ENCODE measurements at places on chromosomes 1 and 21.

GRCh38 chr21:41071258-41072171, 96.4 kb upstream of the BACE2 start:
- no peak for ATAC-seq

DNA sequence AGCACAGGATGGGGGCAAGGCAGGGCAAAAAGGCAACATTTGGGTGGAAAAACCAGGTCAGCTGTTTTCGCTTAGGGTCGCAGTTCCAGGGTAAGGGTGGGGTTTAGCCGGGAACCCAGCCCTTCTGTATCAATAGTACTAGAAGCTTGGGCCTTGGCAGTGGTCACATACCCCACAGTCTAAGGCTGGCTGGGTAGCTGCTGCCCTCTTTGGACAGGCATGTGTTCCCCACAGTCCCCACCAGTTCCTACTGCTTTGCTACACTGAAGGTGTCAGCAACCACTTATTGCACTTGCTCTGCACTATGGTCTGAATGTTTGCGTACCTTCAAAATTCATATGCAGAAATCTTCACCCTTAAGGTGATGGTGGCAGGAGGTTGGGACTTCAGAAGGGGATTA, 349.8 kb downstream of the LTN1 start:
- no peak for ATAC-seq

- peak; percentile 25 for ATAC-seq
Observed at GRCh38 chr1:26788836-26789611, 1.3 kb downstream of the PIGV start.

DNA sequence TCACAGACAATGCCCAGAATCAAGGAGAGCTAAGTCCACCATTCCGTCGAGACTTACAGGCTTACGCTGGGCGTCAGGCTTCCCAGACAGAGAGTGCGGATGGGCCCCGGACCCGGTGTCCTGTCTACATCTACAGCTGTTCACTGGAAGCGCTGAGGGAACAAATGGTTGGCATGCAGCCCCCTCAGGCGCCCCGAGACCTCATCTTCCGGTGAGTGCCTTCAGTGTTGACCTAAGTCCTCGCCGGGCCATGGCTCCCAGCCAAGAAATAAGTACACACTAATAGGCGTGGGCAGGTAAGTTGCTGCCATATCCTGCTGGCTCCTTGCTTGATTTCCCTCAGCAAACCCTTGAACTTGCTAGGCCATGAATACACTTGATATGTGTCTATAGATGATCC, 26.2 kb downstream of the HYI start:
- no peak for ATAC-seq

DNA sequence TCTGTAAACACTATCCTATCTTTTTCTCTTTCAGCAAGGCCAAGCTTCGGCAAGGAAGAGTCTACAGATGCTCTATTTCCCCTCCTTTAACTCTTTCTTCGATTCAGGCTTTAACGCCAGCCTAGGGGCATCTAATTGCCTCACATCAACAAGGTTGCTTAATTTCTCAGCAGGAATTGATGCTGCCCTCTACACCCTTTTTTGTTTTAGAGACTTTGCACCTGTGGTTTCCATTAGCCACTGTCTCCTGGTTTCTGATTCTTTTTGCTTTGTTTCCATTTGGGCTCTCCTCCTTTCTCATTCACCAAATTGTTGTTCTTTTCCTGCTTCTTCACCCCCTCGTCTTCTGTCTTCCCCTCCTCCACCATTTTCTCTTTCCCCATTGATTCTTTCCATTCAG, 202.4 kb upstream of the HMCN1 start:
- ATAC-seq, result no peak

DNA sequence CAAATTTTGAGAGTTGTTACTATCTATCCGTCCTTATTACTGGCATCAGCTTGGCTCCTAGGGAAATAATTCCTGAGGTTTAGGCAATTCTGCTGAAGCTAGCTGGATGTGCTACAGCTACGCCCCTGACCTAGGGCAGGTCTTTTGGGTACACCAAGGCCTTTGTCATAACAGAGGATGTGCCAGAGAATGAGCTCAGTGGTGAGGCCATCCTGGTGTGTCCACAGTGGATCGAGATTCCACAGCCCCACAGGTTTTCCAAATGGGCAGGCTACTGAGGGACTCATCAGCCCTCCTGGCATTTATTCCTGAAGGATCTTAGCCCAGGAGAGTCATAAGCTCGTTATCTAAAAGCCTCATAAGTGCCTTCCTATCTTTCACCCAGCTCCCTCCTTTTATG, 475.2 kb upstream of the USP24 start:
- ATAC-seq, result no peak

GRCh38 chr1:73106931-73107330, 824.6 kb upstream of the NEGR1 start:
- ATAC-seq, result no peak

- ATAC-seq, result peak; percentile 32
Observed at GRCh38 chr1:998995-999724, 737 bp downstream of the HES4 start.

DNA sequence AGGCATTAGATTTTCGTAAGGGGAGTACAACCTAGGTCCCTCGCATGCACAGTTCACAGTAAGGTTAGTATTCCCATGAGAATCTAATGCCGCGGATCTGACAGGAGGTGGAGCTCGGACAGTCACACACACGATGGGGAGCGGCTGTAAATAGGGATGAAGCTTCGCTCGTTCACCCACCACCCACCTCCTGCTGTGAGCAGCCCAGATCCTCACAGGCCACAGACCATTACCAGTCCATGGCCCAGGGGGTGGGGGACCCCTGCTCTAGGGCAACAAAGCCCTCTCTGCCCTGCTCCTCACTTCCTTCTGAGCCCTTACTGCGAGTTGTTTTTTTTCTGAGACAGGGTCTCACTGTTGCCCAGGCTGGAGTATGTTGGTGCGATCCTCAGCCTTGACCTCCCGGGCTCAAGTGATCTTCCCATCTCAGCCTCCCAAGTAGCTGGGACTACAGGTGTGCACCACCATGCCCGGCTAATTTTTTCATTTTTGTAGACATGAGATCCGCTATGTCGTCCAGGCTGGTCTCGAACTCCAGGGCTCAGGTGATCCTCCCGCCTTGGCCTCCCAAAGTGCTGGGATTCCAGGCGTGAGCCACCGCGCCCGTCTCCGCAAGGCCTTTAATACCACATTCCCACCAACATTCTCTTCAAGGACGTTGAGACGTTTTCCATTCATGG, 21.3 kb downstream of the TRPM2 start:
- no peak for ATAC-seq

GRCh38 chr1:154994591-154994990, 1.2 kb downstream of the LENEP start:
- no peak for ATAC-seq

DNA sequence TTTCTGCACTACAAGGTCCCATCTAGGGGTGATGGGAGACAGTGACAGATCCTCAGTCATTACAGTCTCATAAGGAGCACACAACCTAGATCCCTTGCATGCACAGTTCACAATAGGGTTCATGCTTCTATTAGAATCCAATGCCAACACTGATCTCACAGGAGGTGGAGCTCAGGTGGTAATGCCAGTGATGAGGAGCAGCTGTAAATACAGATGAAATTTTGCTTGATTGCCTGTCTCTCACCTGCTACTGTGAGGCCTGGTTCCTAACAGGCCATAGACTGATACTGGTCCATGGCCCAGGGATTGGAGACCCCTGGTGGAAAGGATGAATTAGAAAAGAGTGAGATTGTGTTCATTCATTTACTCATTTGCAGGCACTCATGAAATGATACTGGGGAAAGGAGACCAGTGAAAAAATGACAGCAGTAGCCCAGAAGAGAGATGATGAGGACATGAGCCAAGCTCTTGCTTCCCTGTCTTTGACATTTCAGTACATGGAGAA, 251.6 kb upstream of the DUSP10 start:
- no peak for ATAC-seq

GRCh38 chr21:42242611-42243010, 23.7 kb downstream of the ABCG1 start:
- no peak for ATAC-seq

DNA sequence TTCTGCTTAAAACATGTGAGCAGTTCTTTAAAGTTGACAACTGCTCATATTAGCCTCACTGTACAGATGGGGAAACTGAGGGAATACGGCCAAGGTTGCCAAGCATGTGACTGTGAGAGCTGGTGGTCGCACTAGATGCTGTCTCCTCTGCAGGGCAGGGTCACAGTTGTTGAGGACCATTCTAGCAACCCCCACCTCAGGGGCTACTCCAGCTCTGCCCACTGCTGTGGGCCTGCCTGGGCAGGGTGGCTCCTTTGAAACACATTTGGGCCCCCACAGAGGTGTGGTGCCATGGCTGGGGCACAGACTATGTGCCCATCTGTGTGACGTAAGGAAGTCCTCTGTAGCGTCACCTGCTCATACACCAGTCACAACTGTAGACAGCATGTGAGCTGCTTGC, 779 bp downstream of the THEM5 start:
- ATAC-seq, result no peak

- no peak for ATAC-seq
Observed at GRCh38 chr1:102572637-102573036, 535.7 kb downstream of the COL11A1 start.

DNA sequence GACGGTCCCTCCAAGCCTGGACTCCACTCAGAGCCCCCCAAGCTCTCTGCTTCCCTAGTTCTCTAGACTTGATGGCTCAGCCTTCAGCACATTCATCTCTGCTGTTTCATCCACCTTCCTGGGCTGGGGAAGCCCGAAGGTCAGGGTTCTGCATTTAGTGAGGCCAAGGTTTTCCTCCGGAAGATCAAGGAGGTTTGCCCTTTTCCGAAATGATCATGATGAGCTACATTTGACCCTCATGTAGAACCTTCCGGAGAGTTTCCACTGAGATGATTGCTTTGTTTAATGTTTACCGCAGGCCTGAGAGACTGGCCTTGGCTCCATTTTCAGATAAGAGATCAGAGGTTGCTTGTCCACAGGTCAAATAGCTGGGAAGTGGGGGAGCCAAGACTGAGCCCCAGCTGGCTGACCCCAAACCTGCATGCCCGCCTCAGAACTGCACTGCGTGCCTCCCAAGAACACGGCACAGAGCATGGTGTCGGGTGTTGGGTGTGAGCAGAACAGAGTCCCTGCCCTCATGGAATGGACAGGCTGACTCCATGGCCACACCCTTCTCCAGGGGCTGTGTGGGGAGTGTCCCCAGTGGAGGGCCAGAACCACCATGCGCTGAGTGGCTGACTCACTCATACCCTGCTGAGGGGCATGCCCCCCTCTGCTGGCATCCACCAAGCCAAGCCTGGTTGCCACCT, 200.8 kb upstream of the TMEM51 start:
- ATAC-seq, result no peak

GRCh38 chr1:90753556-90753955, 36.5 kb upstream of the BARHL2 start:
- ATAC-seq, result no peak

DNA sequence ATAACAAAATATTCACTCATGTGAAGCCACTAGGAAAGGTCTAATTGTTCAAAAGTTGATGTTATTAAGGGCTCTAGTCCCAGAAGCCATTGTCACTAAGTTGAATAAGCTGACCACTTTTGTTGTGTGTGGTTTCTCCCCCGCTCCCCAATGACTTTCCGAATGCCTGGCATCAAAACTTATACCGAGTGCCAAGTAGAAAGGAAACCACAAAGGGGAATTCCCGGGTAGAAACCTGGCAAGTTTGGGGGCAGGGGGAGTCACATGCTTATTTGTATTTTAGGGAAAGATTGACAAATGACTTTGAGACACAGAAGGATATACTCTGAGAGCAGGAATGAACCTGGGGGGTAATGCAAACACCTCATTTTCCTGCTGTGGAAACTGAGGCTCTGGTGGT, 154.1 kb downstream of the TGFBR3 start:
- ATAC-seq, result peak; percentile 66

DNA sequence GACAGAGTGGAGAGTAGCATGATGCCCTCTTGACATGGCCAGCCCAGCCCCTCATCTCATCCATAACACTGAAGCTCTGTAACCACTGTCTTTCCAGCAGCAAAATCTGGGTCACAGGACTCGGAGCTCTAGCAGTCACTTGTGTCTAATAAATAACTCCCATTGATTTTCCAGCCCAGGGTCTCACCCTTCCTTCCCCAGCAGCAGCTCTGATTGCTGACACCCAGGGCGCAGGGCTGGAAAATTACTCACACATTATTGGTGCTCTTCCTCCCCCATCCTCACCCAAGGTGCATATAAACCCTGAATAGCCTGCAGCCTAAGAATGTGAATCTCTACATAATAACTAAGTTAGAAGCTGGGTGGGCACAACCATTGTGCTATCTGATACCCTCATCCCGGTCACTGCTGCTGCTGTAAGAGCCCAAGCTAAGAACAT, 21.1 kb upstream of the OR10J5 start:
- ATAC-seq, result no peak

- ATAC-seq, result no peak
Observed at GRCh38 chr1:75589637-75590036, 21.3 kb downstream of the SLC44A5 start.

- peak; percentile 80 for ATAC-seq
Observed at GRCh38 chr1:148372731-148373130, 110.4 kb downstream of the PPIAL4G start.

GRCh38 chr1:15916916-15917315, 59.0 kb downstream of the ZBTB17 start:
- ATAC-seq, result no peak

- no peak for ATAC-seq
Observed at GRCh38 chr1:50820545-50820944, 139.5 kb downstream of the FAF1 start.

DNA sequence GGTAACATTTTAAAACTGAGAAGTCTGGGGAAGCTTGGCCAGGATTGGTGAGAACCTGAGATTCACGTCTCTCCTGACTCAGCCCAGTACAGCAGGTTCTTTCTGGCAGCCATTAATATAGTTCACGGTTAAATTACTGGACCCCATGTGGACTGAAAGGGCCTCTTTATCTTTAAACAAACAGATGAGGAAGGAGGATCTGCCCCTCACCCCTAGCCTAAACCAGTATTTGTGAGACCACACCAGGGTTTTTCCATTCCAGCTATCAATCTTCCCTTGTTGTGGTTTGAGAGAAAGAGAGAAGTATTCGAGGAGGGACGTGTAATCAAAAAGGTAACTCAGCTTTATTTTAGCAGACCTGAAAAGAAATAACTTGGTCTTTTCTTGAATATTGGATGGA, 137.1 kb downstream of the PROX1 start:
- no peak for ATAC-seq

GRCh38 chr1:24526940-24527542, 24.4 kb downstream of the RCAN3 start:
- ATAC-seq, result peak; percentile 62
